ENCODE measurements at places on chromosomes 4 and X. TPM values are rescaled to one million over a fixed set of nuclear protein-coding genes. Genes with fewer than 3 reads are reported as not detected.

GLOD5 gene
- not detected for total RNA-seq

GAGE12J gene
- total RNA-seq = not detected

PJA1 gene
- total RNA-seq = 15.0 TPM

S100G gene
- total RNA-seq = not detected

ARHGAP36 gene
- total RNA-seq = 0.10 TPM

NPY2R gene
- not detected for total RNA-seq
